ENCODE measurements at places on chromosomes 7 and 10. TPM values are rescaled to one million over a fixed set of nuclear protein-coding genes. Genes with fewer than 3 reads are reported as not detected.

DNA sequence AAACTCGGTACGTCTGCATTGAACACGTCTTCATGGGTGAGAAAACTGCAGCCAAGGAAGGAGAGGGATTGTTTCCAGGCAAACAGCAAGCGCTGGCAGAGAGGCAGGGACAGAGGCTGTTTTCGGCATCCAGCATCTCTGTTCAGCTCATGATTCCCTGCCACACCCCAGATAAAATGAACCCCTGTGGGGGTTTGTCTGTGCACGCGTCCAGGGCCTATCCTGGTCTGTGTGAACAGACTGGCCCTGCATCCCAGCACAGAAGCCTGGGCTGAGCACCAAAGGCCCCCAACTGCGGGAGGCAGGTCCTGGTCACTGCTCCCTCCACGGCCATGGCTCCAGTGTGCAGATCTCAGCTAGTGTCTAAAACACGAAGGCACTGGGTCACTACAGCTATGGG, 83.3 kb upstream of the FAM20C start:
- DNase-seq, result no peak

DNA sequence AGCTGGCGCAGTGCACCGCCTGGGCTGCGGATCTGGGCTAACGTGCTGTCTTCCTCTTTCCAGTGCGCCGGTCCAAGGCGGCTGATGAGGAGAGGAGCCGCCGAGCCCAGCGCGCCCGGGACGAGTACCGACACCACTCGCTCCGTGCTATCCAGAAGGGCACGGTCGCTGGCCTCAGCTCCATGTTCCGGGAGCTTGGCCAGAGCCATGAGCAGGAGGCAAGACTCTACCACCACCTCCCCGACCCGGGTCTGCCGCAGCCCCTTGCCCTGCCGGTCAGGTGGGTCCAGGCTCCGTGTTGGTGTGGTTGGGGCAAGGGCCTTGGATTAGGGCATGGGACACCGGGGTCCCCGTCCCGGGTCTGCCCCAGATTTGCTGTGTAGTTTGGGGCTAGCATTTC, 65.8 kb downstream of the SH2D4B start:
- no peak for DNase-seq

The PRKAR2B gene
- 4.1 TPM for total RNA-seq

The TAS2R16 gene
- not detected for total RNA-seq

- DNase-seq, result no peak
These were observed 479.3 kb upstream of the CELF2 start for GRCh38 chr10:10538326-10538725.

GRCh38 chr10:110006358-110007160, 1.2 kb upstream of the ADD3 start:
- no peak for DNase-seq

The GSTO2 gene
- 9.5 TPM for total RNA-seq

The OR2A12 gene
- total RNA-seq, result not detected

DNA sequence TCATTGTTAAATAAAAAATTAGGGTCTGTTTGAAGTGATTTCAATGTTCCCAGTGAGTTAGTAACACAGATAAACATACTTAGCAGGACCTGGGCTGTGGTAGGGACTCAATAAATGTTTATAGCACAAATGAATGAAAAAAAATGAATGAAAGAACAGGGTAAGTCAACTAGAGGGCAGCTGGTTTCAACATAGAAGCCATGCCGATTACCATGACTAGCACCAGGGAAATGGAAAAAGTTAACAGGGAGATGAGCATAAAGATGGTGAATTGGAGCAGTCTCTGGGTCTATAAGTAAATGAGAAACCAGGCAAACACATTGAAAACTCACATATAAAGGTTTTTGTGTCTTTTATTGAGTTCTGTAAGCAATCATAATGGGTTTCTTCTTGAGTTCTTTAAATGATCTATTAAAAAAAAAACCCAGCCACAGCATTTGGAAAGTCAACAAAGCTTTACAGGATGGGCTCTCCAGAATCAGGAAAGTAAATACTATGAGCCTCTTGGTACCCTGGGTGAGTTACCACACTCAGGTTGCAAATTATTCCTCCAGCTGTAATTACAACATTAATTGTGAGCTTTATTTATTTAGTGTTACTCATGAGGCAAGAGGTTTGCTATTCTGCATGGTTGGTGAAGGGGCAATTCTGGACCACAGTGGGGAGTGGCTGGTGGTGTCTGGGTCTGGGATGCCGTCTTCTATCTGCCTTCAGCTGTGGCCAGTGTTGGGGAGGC, 46.1 kb upstream of the MTPN start:
- no peak for DNase-seq

GRCh38 chr7:135731-136645, 56.4 kb upstream of the FAM20C start:
- no peak for DNase-seq

DNA sequence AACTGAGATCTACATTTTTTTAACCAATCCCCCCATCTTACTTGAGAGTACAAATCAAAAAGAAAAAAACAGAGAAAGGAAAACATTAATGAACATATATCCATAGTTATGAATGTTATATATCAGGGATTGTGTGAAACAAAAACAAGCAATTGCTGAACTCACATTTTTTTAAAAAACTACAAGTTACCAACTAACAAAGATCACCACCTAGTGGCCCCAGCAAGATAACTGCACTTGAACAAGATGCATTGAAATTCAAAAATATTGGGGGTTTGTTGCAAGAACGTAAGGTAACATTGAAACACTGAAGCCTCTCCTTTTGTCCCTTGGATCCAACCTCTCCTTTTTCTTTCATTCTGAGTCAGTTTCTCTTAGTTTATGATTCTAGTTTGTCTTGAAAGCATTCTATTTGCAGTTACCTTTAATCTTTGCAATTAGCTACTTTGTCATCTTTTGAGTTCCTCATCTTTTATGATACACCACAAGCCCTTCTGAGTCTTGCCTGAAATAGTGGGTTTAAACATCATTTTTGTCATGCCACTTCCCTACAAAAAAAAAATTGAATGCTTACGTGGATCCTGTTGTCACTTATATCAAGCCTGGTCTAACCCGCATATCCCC, 87.3 kb upstream of the TES start:
- peak; percentile 32 for DNase-seq

Measured in epithelial cell of proximal tubule (primary cell).